ENCODE measurements at places on chromosomes 6 and 20.

DNA sequence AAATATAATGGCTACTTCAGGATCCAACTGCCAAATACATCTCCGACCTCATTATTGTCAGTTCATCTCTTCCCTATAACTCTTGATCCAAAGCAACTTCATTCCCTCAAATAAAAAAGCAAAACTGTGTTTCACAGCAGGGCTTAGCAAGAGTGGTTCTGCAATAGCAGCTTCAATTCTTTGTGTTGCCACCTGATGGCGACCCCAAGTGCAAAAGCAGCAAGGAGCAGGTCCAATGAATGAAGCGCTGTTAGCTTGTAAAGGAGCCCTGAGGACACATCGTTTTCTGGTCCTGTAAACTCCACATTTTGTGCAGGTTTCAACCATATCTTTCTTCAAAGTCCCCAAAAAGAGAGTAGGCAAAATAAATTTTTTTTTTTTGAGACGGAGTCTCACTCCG lies 19.6 kb downstream of the RTN4IP1 start:
- no peak for DNase-seq

DNA sequence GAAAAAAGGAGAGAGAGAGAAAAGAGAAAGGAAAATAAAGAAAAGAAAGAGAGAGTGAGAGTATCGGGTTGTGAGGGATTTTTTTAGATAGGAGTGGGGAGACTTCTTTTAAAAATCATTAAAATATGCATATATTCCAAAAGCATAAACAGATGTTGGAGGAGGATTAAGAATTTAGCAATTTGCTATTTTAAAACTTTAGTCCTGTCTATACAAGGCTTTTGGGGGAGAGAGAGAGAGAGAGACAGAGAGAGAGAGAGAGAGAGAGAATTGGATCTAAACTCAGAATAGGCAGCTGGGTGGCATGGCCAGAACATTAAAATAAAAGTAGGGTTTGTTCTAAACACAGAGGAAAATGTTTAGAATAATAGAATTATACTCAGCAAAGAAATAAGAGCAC lies 72.1 kb downstream of the SOD2 start:
- DNase-seq = no peak

GRCh38 chr6:66699385-66699784 lies 992.4 kb upstream of the EYS start:
- no peak for DNase-seq

DNA sequence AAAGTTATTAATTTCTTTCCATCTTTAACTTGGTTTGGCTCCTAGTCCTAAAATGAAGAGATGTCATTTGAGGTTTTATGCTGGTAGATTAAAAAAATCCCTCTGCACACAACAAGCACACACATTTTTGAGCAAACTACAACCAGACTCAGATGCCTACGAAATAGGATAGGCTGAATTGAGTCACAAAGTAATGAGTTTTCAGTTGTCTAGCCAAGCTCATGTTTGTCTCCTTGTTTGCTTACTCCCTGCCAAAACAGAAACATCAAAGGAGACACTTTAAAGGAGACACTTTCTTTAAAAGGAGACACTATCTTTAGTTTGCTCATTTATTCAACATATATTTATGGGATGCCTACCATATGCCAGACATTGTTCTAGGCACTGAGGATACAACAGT lies 56.2 kb downstream of the TPBG start:
- DNase-seq = no peak

- DNase-seq = no peak
These were observed 41.8 kb downstream of the RBM38 start for GRCh38 chr20:57432862-57433491.

DNA sequence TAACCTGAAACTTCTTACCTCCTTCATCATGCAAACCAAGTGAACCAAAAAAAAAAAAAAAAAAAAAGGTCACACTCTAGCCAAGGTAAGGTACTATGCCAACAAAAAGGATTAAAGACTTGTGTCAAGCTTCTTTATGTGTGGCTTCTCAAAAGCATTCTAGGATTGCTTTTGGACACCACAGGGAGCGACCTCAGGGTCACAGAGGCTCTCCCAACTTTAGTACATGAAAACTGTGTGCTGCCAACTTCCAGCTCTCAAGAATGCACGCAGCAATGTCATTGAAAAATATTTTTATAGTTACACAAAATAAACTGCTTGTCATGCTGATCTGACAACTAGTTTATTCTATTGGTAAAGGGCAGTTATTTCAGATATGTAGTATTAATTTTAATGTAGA lies 243.8 kb downstream of the PLCB1 start:
- DNase-seq = no peak

DNA sequence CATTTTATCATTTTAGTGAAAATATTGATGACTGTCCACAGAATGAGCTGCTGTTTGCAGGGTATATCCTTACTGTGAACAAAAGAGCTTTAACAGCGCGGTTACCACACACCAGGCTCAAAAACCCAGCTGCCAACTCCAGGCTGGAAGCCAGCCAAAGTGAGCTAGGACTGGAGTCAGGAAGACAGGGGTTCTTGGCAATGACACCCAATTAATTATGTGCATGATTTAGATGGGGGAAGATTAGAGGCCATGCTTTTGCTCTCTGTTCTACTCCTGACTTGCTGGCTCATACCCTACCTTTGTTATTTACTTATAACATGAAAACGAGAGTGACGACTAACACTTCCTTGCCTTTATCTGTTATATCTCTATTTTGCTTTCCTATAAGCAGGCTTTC lies 128.9 kb upstream of the SHLD1 start:
- DNase-seq = no peak

GRCh38 chr20:49568278-49569151 lies 578 bp upstream of the PTGIS start:
- DNase-seq = no peak

DNA sequence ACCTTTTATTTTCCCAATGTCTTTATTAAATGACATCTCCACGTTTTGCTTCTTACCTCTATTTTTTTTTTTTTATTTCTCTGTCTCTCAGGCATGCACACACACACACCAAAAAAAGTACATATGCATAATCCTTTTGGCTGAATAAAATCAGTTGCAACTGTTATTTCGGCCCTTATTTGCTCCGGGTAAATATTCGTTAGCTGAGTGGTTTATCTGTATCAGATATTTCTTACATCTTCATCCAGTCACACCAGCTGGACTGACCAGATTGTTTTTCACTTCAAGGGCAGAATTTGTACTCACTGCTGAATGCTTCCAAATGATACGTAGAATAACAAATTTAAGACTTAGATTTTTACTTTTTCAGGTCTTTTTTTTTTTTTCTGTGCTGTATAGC lies 45.5 kb downstream of the PTPN1 start:
- DNase-seq = no peak

DNA sequence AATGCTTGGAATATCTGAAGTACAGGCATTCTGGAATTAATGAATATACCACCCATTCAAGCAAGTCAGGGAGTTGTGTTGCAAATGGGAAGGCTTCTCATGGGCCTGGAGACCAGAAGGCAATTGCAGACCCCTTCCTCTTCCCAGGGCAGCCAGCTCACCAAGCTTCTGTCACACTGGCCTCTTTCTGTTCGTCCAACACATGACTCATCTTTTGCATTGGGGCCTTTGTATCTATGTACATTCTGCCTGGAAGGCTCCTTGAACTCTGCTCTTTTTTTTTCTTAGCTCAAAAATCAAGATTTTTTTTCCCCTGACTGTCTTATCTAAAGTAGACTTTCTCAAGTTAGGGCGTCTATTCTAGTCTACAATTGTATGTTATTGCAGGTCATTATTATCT lies 132.9 kb upstream of the MYLIP start:
- DNase-seq = no peak

DNA sequence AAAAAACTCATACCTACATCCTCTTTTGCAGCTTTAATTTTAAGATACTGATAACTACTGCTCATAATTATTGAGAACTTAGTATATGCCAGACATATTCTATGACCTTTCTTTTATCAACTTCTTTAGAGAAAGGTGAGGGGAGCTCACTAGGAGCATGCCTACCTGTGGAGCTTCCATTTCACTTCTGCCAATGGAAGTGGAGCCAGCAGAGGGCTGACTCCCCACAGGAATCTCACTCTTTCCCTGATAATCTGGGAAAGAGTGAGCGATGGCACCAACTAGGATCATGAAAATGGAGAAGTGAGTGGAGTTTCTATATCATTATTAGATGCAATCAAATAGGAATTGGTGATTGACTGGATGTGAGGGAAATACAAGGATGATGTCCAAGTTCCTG lies 484.9 kb downstream of the LMBRD1 start:
- no peak for DNase-seq

GRCh38 chr6:38774929-38775707 lies 60.0 kb downstream of the DNAH8 start:
- no peak for DNase-seq

GRCh38 chr20:1587781-1588532 lies 30.5 kb upstream of the SIRPD start:
- no peak for DNase-seq

- peak; percentile 24 for DNase-seq
These were observed 63.6 kb downstream of the HUS1B start for GRCh38 chr6:593139-593906.

DNA sequence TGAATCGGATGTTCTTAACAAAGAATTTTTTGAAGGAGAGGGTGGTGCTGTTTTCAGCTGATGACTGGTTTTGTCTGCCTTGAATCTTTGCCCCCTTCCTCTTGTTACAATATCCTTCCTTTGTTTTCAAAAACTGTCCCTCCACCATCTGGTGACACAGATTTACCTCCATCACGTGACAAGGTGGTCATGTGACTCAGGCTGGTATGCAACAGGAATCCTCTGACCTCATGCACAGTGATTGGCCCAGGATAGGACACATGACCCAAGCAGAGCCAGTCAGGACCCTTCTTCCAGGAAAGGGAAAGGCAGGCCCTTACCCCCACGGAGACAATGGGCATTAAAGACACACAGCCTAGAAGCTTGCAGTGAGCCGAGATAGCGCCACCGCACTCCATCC lies 84.7 kb upstream of the MC3R start:
- no peak for DNase-seq

DNA sequence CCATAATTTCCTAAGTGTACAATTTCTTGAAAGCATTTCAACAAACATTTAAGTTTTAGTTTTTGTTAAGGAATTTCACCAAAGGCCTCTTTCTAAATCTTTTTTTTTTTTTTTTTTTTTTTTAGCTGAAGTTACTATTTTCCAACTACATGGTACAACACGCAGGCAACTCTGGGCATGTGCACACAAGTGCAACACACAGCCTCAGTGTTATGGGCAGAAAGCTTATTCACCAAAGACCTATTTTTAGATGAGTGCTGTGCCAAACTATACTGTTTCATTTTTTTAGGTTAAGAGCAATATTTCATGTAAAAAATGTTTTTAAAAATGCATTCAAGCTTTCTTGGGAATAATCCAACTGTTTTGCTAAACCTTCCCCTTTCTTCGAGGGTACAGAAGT lies 42.0 kb upstream of the MAP3K4 start:
- no peak for DNase-seq

- DNase-seq = no peak
These were observed 60.4 kb downstream of the LAMP5 start for GRCh38 chr20:9574776-9575175.

GRCh38 chr6:7045746-7046145 lies 62.0 kb upstream of the RREB1 start:
- DNase-seq = no peak
